Mucosa of gallbladder (tissue), 1 donor: ENCODE measurements at places on chromosomes 12 and 14. TPM values are rescaled to one million over a fixed set of nuclear protein-coding genes. Genes with fewer than 3 reads are reported as not detected.
A peak's percentile ranks its signal among the peaks of the same experiment; 100 is the strongest.

MSI1 gene
- total RNA-seq: 2.6 TPM

OAS1 gene
- 27.9 TPM for total RNA-seq

B4GALNT1 gene
- 1.3 TPM for total RNA-seq

RERG gene
- total RNA-seq: 5.9 TPM

ABHD12B gene
- total RNA-seq: 1.0 TPM

GRCh38 chr14:55482936-55483605 is 42.7 kb upstream of the TBPL2 start:
- no peak for DNase-seq

GRCh38 chr14:102344485-102344884 is 18.2 kb downstream of the CINP start:
- DNase-seq: no peak

GRCh38 chr14:63243646-63244045 is 39.4 kb downstream of the RHOJ start:
- no peak for DNase-seq

GRCh38 chr12:46486588-46486987 is 114.0 kb upstream of the SLC38A2 start:
- DNase-seq: no peak

- DNase-seq: no peak
Observed at GRCh38 chr14:65853407-65853955, 441.0 kb downstream of the FUT8 start.

DNA sequence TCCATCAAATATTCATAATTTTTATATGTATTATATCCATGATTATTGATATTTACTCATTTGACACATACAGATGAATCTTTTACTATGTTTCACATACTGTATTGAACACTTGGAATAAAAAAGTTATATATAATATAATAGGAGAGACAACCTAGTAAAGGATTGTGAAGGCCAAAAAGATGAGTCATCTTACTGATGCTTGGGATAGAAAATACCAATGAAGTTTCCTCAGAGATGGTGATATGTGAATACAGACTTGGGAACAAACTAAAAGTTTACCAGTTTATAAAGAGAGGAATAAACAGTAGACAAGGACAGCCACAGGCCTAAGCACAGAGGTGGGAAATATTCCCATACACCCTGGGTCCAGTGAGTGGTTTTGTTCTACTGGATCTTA is 743.9 kb upstream of the FLRT2 start:
- DNase-seq: no peak

- peak; percentile 55 for DNase-seq
Observed at GRCh38 chr12:13173012-13173932, 23.3 kb upstream of the EMP1 start.
